PC-9 (cell line): ENCODE measurements at places on chromosomes 11 and 22.
A peak's percentile ranks its signal among the peaks of the same experiment; 100 is the strongest.

DNA sequence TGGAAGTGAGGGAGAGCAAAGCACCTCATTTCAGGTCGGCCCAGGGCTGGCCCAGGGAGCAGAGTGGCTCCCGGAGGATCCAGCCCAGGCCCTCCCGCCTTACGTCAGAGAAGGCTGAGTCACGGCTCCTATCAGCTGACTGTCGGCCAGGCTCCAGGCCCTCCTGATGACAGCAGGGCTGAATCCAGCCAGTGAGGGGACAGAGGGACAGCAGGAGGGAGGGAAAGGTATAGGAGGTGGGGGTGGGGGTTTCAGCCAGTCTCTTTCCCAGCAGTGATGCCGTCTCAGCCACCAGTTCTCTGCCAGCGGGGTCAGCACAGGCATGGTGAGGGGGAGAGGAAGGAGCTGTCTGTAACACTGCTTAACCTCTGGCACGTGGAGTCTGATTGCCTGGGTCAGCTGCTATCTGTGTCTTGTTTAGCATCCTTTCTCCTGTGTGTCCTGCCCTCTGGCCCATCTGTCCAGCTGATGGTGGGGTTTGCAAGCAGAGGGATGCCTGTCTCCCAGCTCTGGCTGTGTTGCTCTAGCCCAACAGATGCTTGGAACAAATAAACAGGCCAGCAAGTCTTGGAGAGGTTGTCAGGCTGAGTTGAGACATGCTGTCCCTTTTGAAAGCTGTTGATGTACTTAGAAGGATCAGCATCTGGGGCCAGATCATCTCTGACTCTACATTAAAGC is 74.0 kb downstream of the ADAMTS15 start:
- DNase-seq = peak; percentile 59

- no peak for DNase-seq
Measured at GRCh38 chr22:35324762-35325161, 25.1 kb downstream of the TOM1 start.

DNA sequence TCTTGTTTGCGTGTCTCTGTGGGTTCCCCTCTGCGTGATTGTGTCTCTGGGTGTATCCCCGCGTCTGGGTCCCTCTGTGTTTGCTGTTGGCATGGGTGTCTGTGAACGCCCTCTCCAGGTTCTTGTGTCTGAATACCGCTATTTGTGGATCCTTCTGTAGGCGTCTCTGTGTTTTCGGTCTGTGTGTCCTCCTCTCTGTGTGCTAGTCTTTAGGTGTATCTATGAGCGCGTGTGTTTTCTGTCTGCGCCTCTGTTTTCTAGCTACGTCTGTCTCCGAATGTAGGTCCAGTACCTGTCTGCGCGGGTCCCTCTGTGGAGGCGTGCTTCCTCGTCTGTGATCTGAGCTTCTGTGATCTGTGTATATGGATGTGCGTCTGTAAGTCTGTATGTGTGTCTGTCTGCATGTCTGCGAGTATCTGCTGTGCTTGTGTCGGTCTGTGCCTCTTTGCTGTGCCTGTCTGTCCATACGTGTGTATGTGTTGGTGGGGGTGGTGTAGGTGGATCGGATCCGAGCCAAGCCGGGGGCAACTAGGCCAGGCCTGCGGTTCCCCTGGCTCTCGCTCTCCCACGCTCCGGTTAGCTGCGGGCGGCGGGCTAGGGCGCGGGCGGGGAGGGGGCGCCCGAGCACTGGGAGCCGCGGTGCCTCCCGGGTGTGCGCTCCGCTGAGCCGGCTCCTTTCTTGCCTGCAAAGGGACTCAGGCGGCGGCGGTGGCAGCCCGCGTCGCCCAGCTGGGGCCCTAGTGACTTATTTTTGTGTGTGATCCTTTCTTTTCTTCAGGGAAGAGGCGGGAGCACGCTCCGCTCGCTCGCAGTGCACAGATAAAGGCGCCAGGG is 105.3 kb upstream of the E2F8 start:
- DNase-seq = no peak

DNA sequence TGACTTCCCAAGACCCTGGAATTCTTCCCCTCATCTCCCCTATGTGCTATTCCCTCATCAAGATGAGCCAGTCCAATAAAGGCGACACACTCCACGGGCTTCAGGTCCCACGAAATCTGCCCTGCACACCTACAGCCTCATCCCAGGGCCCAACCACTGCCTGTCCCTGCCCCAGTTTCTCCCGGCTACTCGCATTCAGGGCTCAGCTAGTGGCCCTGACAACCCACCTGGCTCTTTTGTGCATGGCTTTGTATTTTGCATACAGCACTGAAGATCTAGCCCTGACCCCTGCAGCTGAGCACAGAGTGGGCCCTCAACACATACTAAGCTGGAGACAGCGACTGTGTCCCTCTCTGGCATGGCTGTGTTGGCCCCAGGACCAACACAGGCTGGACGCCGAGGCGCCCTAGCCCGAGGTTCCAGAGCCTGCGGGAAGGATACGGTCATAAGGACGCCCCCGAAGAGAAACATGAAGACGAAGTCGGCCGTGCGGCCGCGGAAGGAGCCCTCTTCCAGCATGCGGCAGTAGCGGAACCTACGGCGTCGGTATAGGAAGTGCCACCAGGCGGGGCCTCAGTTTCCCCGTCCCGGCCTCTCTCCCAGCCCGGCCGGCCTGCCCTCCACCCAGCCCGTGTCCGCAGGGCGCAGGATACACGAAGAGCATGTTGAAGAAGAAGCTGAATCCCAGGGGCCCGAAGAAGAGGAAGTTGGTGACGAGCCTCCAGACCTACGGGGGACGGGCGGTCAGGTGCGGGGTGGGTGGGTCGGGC is 710 bp downstream of the DERL3 start:
- DNase-seq = no peak

GRCh38 chr11:61971248-61972111 is 4.0 kb upstream of the FTH1 start:
- peak; percentile 99 for DNase-seq

- no peak for DNase-seq
Measured at GRCh38 chr11:86162239-86162638, 82.3 kb upstream of the EED start.

DNA sequence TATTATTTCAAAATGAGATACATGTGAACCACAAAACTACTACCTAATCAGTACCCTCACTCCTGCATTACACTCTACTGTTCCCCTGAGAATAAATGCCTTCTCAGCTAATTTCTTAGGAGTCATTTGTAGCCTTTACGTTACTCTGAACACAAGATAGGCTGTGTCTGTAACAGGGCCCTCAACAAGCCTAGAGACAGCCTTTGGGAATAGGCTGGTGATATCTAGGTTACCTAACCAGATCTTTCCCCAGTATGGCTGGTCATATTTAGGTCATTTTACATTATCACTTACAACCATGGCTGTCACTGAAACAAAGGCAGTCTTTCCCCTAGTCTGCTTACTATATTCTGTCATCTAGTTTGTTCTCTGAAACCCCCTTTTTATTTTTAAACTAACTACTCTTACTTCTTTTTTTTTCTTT is 14.2 kb downstream of the ATM start:
- DNase-seq = no peak

- DNase-seq = peak; percentile 92
Measured at GRCh38 chr11:19712281-19713195, at the start of gene NAV2. NAV2 (plus strand) TSS chr11:19712837; CDS start chr11:19713696, 859 bp downstream.

DNA sequence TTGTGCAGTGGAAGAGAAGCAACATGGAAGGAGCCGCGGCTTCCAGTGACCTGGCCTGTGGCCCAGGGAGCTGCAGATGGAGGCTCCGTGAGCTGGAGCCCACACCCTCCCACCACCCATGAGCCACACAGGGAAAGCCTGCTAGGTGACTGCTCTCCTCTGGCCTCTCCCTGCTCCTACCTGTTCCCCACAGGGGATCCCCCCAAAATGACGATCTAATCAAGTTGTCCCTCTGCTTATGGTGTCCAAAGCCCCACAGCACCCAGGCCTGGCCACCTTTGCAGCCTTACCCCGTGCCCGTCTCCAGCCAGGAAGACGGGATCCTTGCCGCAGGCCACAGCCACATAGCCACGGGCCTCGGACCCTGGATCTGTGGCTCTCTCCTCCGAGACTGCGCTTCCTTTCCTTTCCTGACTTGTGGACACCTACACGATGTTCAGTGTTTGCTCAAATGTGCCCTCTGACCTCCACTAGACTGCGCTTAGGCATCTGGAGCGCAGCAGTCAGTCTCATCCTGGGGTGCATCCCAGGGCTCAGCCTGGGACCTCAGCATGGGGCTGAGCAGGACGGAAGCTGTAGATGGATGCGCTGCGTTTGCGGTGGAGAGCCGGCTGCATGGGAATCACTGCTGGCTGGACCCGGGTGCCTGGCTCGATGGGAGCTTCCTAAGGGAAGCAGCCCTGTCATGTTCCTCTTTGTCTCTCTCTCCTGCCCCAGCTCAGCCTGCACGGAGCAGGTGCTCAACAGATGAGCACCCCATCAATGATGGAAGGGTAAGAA is 133.3 kb downstream of the ST3GAL4 start:
- DNase-seq = no peak

DNA sequence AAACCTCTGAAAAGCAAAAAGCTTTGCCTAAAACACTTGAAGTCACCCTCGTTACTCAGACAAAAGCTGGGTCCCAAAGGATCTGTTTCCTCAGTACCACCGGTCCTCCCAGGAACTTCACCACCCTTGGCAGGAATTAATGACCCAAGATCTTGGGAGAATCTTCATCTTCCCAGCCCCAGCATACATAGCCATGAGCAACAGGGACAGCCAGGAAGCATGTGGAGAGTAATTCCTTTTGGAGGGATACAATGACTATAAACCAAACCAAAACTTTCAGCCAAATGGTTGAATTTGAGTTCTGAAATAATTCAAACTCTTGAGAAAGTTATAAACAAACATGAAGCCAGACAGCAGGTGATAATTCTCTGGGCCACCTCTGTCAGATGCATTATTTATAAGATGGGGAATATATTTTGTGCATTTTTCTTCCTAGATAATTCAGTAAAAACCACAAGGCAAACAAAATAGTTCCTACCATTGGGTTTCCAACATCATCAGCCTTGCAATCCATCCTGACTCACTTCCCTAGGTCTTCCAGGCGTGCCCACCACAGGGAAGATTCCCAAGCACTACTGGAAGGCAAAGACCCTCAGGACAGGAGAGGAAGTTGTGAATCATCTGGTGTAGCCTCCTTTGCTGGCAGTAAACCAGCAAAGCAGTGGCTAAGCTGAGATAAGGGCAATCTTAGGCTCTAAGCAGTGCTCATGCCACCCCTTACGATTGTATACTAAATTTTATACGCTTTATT is 71.7 kb upstream of the DRD2 start:
- no peak for DNase-seq

GRCh38 chr11:21630934-21631478 is 561.9 kb upstream of the ANO5 start:
- no peak for DNase-seq

GRCh38 chr22:50118557-50119168 is 28.9 kb downstream of the MOV10L1 start:
- DNase-seq = peak; percentile 62

- DNase-seq = peak; percentile 63
Measured at GRCh38 chr11:36000616-36001190, 56.8 kb downstream of the LDLRAD3 start.

DNA sequence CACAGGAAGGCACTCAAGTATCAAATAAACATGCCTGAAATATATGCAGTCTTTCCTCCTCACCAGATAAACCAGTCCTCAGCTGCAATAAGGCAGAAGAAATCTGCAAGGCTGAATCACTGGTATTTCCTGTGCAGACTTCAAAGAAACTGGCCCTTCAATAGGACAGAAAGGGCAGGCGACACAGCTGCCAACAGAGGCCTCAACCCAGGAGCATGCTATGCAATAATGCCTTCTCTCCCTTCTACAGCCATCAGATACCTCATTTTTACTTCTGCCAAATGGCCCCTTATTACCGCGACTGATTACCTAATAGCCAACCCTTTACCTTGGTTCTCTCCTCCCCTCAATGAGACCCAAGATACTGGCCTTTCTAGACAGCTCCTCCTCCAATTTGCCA is 8.0 kb downstream of the NUMA1 start:
- DNase-seq = peak; percentile 72

DNA sequence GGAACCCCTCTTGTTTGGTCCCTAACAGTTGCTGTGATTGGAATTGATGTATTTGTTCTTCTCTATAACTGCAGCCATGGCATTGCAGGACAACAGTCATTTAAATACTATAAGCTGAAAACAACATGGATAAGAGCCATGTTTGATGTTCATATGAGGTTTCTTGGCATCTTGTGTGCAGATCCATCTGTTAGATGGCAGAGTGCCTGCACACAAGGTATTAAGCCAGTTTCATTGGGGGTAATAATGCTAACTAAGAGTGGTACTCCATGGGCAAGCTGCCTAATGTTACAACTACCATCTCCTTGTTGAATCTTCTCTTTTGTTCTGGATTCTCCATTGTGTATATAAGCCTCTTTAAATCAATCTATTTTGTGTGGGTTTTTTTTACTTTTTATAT is 206.0 kb upstream of the CHORDC1 start:
- no peak for DNase-seq

DNA sequence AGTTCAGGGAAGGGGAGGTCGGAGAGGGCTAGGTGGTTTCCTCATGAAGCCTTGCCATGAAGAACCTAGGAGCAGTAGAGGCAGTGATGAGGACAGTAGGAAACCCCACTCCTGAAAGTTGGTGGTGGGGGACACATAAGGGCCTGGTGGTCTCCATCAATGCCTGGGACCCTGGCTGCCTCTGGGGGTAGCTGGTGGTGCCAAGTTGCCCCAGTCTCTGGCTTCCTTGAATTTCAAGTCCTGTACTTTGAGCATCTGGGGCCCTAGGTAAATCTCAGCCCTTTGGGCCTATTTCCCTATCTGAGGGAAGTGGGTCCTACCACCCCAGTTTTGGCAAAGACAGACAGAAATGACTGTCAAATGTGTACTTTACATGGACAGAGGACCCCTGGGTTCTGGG is 28.1 kb downstream of the AMPD3 start:
- DNase-seq = no peak

- no peak for DNase-seq
Measured at GRCh38 chr22:46162771-46163556, 12.6 kb downstream of the PPARA start.

DNA sequence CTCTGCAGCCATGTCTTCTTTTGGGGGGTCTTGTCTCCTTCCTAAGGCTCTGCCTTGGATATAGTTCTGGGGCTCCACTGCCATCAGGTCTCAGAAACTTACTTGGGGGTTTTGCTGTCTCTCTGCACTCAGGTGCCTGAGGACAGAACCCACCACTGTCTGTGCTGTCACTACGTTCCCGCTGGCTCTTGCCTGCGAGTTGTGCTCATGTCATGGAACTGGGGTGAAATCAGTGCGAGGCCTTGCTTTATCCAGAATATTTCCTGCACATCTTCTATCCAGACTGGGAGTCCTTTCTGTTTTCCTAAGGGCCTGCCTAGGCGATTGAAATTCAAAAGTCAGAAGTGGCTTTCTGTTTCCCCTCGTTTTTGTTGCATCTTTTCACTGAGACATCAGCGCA is 6.6 kb upstream of the USP2 start:
- no peak for DNase-seq
